ENCODE measurements at places on chromosomes 16 and 17. TPM values are rescaled to one million over a fixed set of nuclear protein-coding genes. Genes with fewer than 3 reads are reported as not detected.

GRCh38 chr17:75834279-75834920 is 9.8 kb downstream of the UNC13D start:
- DNase-seq: no peak

GRCh38 chr17:61251939-61252865 is 147.4 kb upstream of the TBX2 start:
- peak; percentile 89 for DNase-seq

DNA sequence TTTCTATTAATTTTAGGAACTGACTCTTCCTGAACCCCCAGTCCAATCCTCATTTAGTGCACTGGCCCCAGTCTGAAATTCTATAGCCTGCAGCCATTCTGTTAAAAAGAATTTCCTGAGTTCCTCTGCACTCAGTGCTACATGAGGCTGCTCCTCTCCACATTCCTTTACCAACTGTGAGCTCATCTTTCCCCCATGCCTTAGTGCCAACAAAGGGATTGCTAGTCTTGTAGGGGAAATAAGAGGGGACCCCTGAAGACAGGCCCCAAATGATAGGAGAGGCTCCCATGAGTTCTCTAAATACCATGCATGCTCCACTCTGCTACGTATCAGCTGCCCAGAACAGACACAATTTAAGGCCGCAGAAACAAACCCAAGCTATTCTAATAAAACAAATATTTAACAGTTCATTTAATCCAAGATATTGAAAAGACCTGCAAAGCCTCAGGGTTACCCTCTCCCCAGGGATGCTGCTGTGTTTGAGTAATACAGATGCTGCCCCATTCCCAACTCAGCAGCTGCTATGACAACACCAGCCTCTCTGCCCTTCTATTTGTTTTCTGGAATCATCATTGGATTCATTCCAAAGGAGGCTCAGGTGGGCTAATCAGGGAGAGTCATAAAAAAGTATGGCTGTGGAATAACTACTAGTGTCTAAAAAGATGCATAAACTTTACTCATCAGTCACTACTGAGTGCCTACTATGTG is 228.5 kb downstream of the TOX3 start:
- no peak for DNase-seq

MILR1 gene
- total RNA-seq: 5.7 TPM

DNA sequence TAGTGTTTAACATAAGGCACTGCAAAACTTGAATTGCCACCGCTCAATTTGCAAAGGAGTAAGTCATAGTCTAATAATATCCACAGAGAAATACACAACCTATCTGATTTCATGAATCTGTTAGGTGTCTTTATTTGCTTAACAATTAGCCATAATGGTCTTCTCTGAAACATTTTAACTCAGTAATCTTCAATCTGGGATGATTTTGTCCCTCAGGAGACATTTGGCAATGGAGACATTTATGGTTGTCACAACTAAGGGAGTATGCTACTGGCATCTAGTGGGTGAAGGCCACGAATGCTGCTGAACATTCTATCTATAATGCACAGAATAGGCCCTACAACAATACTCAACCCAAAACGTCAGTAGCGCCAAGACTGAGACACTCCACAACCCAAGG is 4.3 kb downstream of the UBE2G1 start:
- no peak for DNase-seq

CHST4 gene
- total RNA-seq: not detected

DNA sequence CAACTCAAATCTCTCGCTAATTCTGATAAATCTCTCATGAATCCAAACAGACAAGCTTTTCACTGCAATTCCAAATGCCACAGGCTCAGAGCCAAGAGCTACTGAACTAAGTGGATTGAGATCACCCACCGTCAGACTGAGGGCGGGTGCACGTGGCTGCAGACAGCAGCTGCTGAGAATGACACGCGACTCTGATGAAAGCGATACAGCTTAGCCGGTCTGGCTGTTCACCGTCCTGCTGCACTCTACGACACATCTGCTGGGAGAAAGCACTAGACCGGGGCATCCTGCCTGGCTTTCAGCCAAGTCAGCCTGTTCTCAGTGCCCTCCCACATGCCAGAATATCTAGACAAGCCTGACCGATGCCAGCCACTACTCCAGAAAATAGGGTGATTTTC is 42.6 kb downstream of the KLHDC4 start:
- peak; percentile 60 for DNase-seq

TMEM235 gene
- total RNA-seq: not detected

P2RX1 gene
- total RNA-seq: 19.6 TPM

DNA sequence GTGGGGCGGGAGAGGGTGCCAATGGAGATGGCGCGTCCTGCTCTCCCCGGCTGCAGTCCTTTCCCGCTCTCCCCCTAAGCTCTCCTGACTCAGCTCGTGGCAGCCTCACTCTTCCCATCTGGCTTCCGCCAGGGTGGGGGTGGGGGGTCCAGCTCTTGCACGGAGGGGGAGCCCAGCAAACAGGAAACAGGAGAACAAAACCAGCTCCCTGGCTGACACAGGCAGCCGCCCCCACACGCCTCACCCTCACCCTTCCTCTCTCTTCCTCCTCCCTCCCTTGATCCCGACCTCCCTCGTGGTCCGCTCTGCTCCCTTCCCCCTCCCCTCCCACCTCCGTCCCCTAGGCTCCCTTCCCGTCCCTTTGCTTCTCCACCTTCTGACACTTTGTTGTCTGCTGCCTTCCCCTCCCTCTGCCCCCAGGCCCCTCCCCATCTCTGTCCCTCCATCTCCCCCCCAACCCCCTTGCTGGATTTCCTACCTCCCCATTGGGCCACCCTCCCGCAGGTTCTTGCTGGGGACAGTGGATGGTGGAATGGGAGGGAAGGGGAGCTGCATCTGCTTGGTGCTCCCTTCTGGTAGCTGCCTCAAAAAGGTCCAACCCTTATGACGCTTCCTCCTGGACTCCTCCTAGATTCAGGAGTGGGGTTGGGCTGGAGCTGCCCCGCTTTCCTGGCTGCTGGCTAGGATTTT is 23.7 kb downstream of the ARHGAP23 start:
- DNase-seq: no peak

TEX19 gene
- not detected for total RNA-seq

- no peak for DNase-seq
Measured at GRCh38 chr16:51159296-51159695, 8.2 kb upstream of the SALL1 start.

GRCh38 chr17:31413874-31414549 is 22.5 kb downstream of the RAB11FIP4 start:
- no peak for DNase-seq

CCL5 gene
- 0.58 TPM for total RNA-seq

- DNase-seq: no peak
Measured at GRCh38 chr17:64075913-64076312, 54.0 kb downstream of the ERN1 start.

- no peak for DNase-seq
Measured at GRCh38 chr17:260031-260791, 78.8 kb upstream of the DOC2B start.

DNA sequence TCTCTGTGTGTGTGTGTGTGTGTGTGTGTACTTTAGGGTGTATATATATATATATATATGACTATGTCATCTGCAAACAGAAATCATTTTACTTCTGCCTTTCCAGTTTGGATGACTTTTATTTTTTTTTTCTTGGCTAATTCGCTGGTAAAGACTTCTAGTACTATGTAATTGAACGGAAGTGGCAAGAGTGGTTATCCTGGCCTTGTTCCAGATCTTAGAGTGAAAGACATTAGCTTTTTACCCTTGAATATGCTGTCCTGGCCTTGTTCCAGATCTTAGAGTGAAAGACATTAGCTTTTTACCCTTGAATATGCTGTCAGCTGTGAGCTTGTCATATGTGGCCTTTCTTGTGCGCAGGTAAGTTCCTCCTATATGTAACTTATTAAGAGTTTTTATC is 72.7 kb upstream of the MYOCD start:
- DNase-seq: no peak

DNA sequence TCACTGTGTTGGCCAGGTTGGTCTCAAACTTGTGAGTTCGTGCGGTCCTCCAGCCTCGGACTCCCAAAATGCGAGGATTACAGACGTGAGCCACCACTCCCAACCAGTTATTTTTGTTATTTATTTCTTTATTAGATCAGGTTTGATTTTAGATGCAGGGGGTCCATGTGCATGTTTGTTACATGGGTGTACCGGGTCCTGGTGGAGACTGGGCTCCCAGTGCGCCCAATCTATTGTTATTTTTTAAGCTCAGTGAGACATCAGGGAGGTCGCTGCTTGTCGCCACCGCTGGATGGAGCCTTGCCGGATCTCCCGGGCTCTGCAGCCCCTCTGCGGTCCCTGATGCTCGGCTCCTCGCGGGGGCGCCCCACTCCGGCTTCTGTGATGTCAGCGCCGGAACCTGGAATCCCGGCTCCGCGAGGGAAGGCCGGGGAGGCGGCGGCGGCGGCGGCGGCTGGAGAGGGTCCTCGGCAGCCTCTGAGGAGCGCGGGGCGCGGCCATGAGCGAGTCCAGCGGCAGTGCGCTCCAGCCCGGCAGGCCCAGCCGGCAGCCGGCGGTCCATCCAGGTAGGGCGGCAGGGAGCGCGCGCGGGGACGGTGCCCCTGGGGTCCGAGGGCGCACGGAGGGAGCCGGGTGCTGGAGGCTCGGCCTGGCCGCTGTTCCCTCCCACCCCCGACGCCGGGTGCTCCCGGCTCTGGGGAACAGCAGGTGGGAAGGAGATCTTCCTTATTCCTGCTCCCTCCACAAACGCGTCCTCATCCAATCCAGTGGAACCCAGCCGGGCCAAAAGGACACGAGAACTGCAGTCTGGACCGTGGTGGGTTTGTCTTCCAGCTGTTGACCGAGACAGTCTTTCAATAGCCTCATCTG is at the start of gene TMC7:
TSS of gene TMC7 (plus strand) at position 370 of the 870 bp plus-strand sequence. CDS start at position 500, 130 bp downstream.
- DNase-seq: peak; percentile 71

GRCh38 chr16:1781254-1781653 is 1.1 kb downstream of the SPSB3 start:
- DNase-seq: no peak

DNA sequence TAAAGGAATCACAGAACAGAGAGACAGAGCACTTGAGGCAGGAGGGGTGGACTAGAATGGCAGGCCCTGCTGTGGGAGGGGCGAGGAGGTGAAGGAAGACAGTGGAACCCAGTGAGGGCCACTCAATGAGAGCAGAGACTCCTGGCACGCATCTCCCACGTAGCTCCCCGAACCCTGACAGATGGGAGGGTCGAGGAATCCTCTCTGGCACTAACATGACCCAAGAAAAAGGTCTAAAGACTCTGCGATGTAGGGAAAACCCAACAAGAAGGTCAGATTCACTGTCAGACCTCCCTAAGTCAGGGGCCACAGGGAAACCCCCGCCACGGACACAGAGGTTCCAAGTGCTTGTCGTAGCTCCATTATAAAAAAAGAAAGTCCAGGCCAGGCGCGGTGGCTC is 15.0 kb downstream of the ZDHHC7 start:
- DNase-seq: no peak

DNA sequence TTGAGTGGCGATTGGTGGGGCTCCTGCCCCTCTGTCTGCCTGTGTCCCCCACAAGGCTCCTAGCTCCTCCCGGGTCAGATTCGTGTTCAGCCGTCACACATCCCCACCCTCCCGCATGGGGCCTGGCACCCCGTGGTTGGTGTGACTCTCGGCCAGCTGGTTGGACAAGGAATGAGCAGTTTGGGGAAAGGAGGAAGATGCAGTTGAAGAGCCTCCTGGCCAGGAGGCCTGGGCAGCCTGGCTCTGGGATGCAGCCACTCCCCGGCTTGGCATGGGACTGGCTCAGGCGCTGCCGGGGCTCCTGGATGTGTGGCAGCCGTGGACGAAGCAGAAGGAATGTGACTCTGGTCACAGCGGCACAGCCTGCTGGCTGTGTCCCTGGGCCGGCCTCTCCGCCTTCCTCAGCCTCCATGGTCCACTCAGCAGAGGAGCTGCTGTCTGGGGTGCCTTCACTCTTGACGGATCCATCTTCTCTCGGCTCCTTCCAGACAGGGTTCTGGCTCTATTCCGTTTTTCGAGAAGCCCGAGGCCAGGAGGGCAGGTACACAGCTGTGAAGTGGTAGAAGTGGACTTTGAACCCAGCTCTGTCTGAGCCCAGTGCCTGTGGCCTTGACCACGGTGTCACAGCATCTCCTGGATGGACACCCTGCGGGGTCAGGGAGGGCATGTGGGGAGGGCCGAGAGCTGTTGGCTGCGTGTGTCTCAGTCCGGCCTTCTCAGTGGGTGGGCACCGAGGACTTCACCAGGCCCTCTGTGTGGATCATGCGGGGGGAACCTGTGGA is 2.1 kb downstream of the TRAF7 start:
- DNase-seq: no peak

DNA sequence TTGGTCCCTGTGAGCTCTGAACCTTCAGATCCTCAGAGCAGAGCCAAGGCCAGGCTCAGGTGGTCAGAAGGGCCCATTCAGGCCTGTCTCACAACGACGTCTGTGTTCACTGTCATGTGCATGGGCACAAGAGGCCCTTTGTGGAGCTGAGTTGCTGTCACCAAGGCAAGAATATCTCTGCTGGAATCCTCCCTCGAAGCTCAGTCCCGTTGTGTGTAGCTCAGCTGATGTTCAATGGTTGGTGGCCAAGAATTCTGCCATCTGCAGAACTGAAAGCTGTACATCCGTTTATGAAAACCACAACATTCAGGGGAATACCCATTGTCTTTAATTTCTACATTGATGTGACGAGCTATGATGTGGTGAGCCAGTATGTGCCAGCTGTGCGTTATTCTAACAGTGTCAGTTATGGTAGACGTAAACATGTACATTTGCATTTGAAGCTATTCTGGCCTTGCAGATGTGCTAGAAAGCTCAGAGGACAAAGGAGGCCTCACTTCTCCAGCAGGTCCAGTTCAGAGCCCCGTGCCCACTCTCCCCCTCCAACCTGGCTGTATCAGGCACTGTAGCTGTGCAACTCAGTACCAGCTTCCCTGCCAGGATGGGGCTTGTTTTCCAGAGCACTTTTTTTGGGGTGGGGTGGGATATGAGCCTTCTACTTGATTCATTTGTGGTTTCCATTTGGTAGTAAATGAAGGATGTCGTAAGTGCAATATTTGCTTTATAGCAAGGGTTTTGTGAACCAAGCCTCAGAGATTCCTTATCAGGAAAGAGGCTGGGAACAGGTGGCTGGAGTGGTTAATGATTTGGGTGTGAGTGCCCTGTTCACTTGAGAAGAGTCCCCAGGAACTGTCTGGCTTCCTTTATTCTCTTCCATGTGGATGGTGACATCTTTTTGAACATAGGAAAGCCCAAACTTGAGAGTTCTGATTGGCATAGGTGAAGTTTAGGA is 56.1 kb downstream of the B9D1 start:
- no peak for DNase-seq

- no peak for DNase-seq
Measured at GRCh38 chr17:80803451-80804428, 187.9 kb upstream of the CHMP6 start.

SLFN11 gene
- 47.3 TPM for total RNA-seq

- DNase-seq: no peak
Measured at GRCh38 chr16:17368446-17368845, 102.3 kb downstream of the XYLT1 start.

- no peak for DNase-seq
Measured at GRCh38 chr17:73539166-73539565, 105.1 kb downstream of the SDK2 start.

DHODH gene
- total RNA-seq: 3.9 TPM

GRCh38 chr17:74499992-74500391 is 31.3 kb downstream of the CD300LB start:
- no peak for DNase-seq

GRCh38 chr17:62666061-62666800 is 38.8 kb downstream of the MRC2 start:
- no peak for DNase-seq

- no peak for DNase-seq
Measured at GRCh38 chr17:69170377-69170776, 28.7 kb upstream of the ABCA6 start.

SMTNL2 gene
- 8.0 TPM for total RNA-seq

KRT16 gene
- total RNA-seq: not detected

GRCh38 chr17:74733365-74734122 is 3.5 kb upstream of the RAB37 start:
- DNase-seq: no peak

- no peak for DNase-seq
Measured at GRCh38 chr17:1720856-1721386, 3.6 kb upstream of the WDR81 start.

DNAH9 gene
- 0.79 TPM for total RNA-seq
